CD4-positive, alpha-beta T cell treated with Interleukin-2 at 100 ng/mL for 4 hours (primary cell): ENCODE measurements at places on chromosomes 6 and 20.

DNA sequence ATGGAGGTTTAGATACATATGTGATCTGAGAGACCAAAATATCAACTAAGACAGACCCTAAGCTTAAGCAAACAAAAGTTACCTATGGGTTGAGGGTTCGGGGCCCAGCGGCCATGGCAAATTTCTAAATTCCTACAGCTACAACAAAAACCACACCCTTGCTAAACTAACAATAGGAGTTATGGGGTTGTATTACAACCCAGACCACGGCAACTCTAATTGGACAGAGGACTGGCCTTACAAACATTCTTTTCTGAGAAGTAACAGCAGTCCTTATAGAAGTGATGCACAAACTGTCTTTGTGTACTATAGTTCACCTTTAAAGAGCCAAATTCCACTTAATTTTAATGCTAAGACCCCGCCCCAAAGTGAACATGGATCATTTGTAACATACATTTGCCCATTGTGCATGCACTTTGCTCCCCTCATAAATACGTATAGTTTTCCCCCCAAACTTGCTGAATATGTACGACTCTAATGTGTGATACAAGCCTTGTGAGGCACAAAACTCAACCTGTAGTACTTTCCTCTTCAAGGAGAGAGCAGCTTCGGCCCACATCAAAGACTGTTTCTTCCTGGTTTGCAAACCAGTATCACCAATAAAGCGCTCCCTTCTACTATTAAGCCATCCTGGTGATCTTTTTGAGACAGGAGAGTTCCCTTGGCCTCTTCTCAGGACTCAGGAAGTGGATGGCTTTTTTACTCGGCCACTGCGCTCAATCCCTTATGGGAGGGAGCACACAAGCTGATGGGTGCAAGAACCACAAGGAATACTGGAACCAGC is 25.6 kb upstream of the MBOAT1 start:
- DNase-seq = no peak

- peak; percentile 74 for DNase-seq
Observed at GRCh38 chr20:38842026-38842425, 36.5 kb downstream of the PPP1R16B start.

DNA sequence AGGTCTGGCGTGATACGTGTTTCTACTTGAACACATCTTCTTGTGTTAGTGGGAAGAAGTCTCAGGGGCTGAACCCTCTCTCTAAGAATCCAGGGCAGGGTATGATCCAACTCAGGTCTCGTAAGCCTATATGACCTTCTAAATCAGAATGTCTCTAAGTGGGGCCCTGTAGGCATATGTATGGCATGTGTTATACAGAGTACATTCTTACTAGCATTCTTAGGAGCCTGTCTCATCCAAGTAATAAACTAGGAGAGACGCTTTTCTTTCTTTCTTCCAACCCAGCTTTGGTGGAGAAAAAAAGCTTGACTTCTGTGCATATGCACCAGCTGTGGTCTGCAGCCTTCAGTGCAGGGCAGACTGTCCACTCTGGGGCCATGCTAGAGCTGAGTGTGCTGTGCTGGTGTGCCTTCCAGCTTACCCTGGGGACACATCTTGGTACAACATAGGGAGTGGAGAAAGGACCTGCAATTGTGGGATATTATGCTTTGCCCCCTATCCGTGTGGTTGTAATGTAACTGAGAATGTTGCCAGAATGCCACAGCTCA is 47.3 kb downstream of the L3MBTL3 start:
- no peak for DNase-seq

- DNase-seq = no peak
Observed at GRCh38 chr6:52364480-52365166, 2.7 kb downstream of the PAQR8 start.

DNA sequence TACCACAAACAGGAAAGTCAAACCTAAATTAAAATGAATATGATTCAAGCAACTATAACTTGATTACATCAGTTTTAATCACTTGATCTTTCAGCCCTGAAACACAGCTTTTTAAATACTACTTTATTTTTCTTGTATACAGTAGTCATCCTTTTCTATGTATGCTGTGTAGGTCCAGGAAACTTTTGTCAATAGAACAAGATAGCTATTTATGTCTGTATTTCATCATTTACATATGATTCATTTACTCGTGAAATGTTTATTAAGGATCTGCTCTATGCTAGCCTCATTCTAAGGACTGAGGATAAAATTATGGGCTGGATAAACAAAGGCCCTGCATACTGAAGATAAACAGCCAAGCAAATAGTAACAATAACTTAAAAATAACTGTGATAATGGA is 930.2 kb downstream of the TFAP2A start:
- DNase-seq = no peak

DNA sequence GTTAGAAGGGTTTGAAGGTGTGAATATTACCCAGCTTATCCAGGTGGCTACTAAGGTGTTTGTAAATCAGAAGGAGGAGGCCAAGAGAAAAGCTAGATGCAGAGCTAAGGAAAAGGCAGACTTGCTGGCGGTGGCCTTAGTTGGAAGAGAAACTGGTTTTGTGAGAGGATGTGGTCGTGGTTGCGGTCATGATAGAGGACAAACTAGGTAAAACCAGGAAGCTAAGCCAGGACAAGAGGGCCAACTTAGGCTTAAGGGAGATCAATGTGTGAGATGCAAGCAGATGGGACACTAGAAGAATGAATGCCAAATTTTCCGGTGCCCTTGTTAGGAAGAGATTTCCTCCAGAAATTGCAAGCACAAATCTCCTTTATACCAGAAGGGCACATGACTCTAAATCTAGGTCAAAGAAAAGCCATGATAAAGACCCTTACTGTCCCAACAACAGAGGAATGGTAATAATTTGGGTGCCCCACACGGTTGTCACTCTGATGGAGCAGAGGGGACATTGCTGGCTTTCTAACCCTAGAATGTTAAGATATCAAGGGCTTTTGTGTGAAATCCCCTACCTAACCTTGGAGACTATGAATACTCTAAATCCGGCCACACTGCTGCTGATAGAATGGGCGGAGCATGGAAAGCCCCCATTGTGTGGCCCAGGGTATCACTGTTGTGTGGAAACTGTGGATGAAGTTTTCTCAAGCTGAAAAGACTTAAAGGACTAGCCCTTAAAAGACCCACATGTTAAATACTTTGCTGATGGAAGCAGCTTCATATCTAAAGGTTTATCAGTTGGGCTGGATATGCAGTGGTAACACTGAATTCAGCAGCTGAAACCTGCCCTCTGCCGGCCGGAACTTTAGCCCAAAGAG is 7.8 kb downstream of the IL22RA2 start:
- DNase-seq = peak; percentile 49

- DNase-seq = no peak
Observed at GRCh38 chr6:43946641-43947363, 176.8 kb downstream of the VEGFA start.

DNA sequence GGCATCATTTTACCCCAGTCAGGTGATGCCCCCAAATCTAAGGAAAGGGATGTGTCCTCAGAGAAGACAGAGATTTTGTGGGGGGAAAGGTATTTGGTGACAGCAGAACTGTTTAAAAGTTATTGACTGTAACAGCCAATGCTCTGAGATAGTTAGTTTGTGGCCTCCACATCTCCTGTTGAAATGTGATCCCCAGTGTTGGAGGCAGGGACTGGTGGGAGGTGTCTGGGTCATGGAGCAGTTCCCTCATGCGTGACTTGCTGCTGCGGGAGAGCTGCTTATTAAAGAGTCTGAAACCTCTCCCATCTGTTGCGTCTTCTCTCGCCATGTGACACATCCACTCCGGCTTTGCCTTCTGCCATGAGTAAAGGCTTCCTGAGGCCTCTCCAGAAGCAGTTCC is 282.8 kb upstream of the FOXQ1 start:
- no peak for DNase-seq

- DNase-seq = peak; percentile 35
Observed at GRCh38 chr6:25991785-25992412, 29.3 kb downstream of the TRIM38 start.

DNA sequence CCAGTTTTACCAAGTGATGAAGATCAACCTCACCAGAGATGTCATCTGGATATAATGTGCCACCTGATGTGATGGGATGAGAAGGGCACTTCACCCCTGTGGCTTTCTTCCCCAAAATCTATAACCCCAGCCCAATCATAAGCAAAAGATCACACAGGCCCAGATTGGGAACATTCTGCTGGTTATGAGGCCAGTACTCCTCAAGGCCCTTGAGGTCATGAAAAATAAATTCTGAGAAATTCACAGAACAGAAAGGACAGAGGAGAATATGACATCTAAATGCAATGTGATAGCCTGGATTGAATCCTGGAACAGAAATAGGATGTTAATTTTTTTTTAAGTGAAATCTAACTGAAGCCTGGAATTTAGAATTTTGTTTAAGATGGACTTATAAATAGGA is 243.5 kb downstream of the CBLN4 start:
- no peak for DNase-seq

DNA sequence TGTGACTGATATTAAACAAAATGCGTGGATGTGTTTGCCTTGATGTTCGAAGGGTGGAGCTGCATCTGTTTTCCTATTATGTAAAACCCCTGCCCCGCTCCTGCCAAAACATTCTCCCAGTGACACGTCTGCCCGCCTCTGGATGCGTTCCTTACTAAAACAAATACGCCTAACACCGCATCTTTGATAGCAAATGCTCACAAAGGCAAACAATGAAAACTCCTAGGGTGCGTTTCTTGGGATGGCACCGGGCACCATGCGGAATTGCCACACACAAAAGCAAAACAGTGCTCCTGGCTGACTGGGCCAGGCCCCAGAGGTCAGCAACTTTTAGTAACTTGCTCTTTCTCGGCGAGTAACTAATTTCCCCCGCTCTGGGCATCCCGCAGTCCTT is 9.0 kb upstream of the FOXC1 start:
- DNase-seq = no peak

DNA sequence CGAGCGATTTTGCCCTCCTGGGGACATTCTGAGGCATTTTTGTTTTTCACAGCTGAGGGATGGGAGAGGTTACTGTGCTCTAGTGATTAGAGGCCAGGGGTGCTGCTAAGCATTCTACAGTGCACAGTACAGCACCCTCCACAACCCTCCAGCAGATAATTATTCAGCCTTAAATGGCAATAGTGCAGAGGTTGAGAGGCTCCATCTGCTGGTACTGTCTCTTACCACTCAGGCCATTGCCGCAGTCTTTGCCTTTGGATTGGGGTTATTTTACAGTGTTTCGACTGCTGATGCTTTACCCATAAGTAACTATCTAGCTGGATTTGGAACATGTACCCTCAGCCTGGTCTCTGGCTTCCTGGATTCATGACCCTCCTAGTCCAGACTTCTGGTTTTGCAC is 705.3 kb downstream of the KIF16B start:
- no peak for DNase-seq

DNA sequence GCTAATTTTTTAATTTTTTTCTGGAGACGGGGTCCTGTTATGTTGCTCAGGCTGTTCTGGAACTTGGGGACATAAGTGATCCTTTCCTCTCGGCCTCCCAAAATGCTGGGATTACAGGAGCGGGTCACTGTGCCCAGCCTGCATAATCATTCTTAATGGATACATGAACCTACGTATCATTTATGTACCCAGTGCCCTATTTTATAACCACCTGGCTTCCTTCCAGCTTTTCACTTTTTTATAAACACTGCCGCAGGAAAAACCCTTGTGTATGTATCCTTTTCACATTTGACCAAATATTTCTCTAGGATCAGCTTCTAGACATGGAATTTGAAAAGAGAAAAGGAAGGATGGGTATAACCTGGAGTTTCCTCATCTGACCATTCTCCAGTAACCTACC is 85.6 kb upstream of the RIN2 start:
- no peak for DNase-seq

DNA sequence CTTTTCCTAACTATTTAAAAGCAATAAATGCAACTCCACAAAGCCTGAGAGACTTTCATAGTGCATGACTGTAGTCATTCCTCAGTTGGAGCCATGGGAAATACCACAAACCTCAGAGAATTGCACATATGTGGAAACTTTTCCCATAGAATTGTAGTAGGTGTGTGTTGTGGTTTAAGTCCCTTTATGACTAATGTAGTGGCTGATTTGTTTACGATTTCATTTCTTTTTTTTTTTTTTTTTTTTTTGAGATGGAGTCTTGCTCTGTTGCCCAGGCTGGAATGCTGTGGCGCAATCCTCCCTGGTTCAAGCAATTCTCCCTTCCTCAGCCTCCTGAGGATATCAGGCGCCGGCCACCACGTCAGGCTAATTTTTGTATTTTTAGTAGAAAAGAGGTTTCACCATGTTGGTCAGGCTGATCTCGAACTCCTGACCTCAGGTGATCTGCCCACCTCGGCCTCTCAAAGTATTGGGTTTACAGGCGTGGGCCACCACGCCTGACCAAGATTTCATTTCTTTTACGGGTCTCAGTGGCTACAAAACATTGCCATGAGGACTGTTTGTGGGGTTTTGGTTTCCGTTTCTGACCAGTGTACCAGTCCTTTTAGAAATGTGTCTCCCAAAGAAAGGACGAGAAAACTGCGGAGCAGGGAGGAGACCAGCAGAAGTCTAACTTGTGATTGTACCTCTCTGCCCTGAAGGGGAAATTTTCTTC is 212.1 kb upstream of the MARCKS start:
- DNase-seq = no peak

GRCh38 chr20:59149678-59150504 is 13.7 kb upstream of the ZNF831 start:
- DNase-seq = peak; percentile 90

- DNase-seq = no peak
Observed at GRCh38 chr6:25363427-25363826, 84.3 kb downstream of the CARMIL1 start.

GRCh38 chr6:42618686-42619085 is 54.9 kb downstream of the UBR2 start:
- no peak for DNase-seq

DNA sequence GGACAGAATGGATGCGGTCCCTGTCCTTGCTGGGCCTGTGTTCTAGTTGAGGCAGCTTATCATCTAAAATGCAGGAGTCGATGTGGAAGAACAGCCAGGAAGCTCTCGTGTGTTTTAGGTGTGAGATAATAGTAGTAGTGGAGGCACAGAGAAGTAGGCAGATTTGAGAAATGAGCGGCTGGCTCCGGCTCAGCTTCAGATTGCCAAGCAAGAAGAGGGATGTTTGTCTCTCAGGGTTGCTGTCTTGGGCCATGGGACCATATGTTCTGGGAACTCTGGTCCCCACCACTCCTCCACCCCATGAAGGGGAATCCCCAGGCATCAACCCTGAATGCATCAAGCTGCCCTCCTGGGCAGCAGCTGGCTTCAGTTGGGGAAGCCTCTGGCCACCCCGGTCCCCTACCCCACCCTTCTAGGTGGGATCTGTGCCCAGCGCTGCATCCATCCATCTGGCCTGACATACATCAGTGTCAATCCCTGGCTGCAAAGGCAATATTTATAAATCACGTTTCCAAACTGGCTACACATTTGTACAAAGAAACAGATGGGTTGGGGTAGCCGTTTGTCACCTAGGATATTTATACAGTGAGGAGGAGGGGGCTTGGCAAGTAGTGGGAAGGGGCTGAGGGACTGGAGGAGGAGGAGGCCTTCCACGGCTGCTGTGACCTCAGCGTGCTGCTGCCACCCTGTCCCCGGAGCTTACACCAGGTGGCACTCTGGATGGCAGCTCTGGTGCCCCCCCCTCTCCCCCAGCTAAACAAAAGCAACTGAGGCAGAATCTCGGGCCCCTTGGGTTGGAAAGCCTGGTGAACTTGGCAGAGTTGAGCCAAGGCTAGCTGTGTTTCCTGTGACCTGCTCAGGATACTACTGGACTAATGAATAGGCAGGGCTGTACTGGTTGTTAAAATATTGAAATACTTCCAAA is 64.4 kb downstream of the CD40 start:
- no peak for DNase-seq
